Fibroblast of the aortic adventitia (primary cell): ENCODE measurements at places on chromosomes 3 and 15. TPM values are rescaled to one million over a fixed set of nuclear protein-coding genes. Genes with fewer than 3 reads are reported as not detected.
A peak's percentile ranks its signal among the peaks of the same experiment; 100 is the strongest.

DNA sequence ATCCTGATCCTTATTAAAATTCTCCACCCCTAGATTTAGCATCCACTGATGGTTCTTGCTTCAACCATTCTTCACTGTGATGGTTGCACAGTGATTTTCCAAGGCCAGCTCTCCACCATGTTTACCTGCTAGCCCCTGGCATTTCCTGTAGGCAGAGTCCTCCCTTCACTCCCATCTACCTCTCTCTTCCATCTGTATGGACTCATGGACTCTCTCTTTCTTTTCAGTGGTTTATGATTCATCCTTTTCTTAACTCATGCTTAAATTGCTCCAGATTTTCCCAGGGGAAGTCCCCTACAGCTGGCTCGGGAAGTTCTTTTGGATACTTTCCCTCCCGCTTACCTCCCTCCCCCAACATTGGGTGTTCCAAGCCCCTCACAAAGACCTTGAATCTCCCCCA, 18.7 kb downstream of the TGM4 start:
- peak; percentile 68 for DNase-seq

The ISLR gene
- 163 and 243 TPM in 2 replicates for total RNA-seq

DNA sequence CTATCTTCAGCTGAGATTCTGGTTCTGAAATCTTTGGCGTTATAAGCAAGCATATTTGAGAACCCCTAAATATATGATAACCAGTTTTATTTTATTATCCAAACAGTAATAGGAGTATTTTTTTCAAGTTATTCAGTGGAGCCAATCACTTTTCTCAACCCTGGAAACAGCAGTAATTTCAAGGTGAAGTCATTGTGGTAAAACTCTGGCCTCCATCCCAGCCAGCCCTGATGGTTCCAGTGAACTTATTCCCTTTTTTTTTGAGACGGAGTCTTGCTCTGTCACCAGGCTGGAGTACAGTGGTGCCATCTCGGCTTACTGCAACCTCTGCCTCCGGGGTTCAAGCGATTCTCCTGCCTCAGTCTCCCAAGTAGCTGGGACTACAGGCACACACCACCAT, 545.4 kb upstream of the IL12A start:
- peak; percentile 27 for DNase-seq

GRCh38 chr15:73051391-73051806, 864 bp upstream of the NEO1 start:
- DNase-seq, result no peak

GRCh38 chr15:87144775-87145174, 1065.1 kb downstream of the AGBL1 start:
- DNase-seq, result peak; percentile 82

- no peak for DNase-seq
Measured at GRCh38 chr15:35756623-35757022, 210.7 kb upstream of the DPH6 start.

DNA sequence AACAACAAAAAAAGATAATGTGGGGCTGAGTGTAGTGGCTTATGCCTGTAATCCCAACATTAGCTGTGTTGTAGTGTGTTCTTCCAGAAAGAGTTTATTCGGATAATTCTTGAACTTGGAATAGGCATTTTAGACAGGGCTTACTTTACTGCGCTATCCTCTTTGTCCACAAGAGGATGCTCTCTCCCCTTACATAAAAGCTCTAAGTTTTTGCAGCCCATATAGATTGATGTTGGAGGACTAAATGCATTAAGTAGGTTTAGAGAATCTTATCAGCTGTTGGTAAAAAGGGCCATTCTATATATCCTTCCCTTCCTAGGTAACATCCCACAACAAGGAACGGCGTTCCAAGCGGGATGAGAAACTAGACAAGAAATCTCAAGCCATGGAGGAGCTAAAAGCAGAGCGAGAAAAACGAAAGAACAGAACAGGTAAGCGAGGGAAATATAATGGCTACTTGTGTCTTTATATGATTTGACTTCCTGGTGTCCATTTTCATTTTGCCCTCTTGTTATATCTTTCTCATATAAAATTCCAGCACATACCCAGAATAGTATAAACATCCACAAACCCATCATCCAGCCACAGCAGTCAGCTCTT, 27.8 kb upstream of the ITPKA start:
- peak; percentile 74 for DNase-seq
